ENCODE measurements at places on chromosomes 5 and 9.

GRCh38 chr5:138869763-138870500, 5.2 kb downstream of the LRRTM2 start:
- DNase-seq: no peak

- DNase-seq: no peak
Observed at GRCh38 chr5:44860267-44860666, 51.5 kb downstream of the MRPS30 start.

- DNase-seq: no peak
Observed at GRCh38 chr5:80763873-80764647, 109.3 kb upstream of the DHFR start.

DNA sequence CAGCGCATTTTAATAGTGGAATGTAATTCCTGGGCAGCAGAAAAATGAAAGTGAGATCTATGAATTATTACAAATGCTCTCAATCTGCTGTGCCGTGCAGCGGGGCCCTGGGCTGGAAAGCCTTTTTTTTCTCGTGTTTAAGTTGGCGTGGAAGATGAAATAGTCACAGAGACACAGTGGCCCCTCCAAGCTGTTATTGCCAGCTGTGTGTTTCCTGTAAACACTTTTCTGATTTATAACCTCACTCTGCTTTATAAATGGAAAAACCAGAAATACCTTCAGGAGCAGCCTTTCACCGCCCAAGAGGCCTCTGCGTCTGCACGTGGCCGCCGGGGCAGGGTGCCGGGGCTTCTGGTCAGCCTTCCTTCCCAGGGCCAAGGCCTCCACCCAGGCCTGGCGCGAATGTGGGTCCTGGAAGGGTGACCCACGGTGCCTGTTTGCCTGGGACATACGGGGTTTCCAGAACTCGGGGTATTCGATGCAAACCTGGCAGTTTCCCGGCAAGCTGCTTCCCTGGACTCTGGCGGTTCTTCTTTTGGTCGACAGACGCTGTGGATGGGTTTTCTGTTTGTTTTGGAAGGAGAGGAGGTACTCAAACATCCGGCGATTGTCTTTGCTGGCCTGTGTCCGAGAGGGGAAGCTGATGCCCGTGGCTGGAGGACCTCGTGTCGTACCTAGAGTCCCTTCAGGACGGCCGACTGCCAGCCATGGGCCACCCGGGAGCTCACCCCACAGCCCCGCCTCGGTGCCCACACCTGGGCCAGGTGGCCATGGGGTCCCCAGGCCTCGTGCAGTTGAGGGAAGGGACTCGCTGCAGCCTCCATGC, 256.7 kb downstream of the PARP8 start:
- no peak for DNase-seq

DNA sequence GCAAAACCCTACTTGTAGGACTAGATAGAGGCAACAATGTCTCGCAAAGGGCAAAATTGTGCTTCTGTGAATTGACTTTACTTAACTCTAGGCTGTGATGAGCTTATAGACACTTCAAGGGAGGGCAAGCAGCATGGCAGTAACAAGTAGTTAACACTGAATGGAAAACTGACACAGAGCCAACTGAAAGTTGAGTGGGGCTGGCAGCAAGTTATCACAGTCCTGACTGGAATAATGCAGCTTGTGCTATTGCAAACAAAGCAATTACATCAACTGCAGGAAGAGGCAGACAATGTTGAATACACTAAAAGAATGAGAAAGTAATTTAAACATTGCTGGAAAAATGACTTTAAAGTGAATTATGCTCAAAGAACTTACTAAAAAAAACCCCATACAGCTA, 62.2 kb downstream of the RNF38 start:
- no peak for DNase-seq

DNA sequence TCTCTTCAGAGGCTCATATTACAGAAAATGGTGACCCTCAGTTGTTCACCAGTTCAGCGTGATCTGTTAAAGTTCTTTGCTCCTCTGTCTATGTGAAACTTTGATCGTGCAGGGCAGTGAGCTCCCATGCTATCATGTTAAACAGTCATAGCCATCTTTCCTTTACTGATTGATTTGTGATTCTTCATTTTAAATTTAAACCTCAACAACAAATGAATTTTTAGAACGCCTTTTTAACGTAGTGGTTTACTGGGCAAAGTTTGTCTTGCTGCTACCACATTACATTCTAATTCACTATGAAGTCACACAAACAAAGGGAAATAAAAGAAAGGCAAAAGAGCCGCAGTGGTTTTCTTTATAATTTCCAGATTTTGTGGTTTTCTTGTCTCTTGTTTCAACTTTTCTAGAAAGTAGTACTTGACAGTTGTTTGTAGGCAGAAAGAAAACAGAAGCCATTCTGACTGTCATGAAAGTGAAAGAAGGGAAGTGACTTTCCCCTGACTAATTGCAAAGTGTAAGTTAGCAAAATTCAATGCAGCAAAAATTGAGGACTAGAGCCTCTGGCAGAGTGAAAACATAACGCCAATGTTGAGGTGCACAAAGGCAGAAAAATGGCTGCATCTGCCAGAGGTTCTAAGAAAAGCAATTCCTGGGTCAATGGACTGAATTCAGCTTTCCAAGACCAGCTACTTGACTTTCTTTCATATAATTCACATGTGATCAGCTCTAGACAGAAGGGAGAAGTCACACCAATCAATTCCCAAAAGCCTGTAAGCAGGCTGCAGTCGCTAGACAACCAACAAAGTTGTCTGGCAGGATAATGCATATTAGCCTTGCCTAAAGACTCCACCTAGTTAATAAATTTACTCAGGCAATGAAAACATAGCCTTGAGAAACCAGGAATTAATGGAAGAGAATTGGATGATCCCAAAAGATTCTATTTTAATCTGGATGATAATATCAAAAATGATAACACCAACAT, 7.1 kb upstream of the IFNA6 start:
- DNase-seq: no peak

All from foreskin melanocyte (primary cell).